ENCODE measurements at places on chromosomes 2 and 18.
A peak's percentile ranks its signal among the peaks of the same experiment; 100 is the strongest.

DNA sequence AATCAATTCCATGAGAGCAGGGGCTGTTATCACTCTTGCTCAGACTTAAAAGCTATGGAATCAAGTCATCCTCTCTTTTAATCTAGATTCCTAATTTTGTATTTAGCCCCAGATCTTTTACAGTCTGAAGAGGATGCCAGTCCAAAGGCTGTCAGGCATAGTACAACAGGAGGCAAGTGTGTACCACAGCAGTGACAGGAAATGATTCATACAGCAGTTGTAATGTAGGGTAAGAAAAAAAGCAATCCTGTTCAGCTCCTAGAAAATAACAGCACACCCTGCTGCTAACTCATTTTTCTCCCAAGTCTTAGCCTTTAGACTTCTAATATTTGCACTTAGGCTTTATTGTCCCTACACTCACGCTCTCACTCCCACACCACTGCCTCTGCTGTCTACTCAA, 127.8 kb upstream of the SYT4 start:
- no peak for DNase-seq
- no peaks in the 10 kb centered on the region for H3K36me3 ChIP-seq
- no peak overlapping the region for H3K27ac ChIP-seq
- H3K4me1 ChIP-seq, result no peaks in the 10 kb centered on the region
- no peak overlapping the region for H3K4me3 ChIP-seq
- no peaks in the 10 kb centered on the region for H3K27me3 ChIP-seq

- H3K27ac ChIP-seq, result peak overlapping the region; percentile 90
- H3K27me3 ChIP-seq, result no peaks in the 10 kb centered on the region
- peak overlapping the region; percentile 8 for H3K4me3 ChIP-seq
- H3K4me1 ChIP-seq, result peaks cover 36% of the 10 kb centered on the region
Measured at GRCh38 chr18:13223311-13224143, 5.0 kb downstream of the LDLRAD4 start.

- H3K27ac ChIP-seq, result no peak overlapping the region
- H3K36me3 ChIP-seq, result no peaks in the 10 kb centered on the region
- H3K4me1 ChIP-seq, result no peaks in the 10 kb centered on the region
- no peak for DNase-seq
- no peak overlapping the region for H3K4me3 ChIP-seq
- no peaks in the 10 kb centered on the region for H3K27me3 ChIP-seq
Measured at GRCh38 chr18:78105611-78106010, 856.0 kb downstream of the GALR1 start.

DNA sequence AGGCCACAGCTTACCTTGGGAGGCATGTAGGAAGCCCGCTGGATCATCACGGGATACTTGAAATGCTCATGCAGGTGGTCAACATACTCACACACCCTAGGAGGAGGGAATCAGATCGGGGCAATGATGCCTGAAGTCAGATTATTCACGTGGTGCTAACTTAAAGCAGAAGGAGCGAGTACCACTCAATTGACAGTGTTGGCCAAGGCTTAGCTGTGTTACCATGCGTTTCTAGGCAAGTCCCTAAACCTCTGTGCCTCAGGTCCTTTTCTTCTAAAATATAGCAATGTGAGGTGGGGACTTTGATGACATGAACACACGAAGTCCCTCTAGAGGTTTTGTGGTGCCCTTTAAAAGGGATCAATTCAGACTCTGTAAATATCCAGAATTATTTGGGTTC, 17.9 kb downstream of the TYMS start:
- H3K36me3 ChIP-seq, result peaks cover 51% of the 10 kb centered on the region
- DNase-seq, result no peak
- H3K27me3 ChIP-seq, result no peaks in the 10 kb centered on the region
- H3K4me3 ChIP-seq, result no peak overlapping the region
- H3K4me1 ChIP-seq, result no peaks in the 10 kb centered on the region

- H3K27ac ChIP-seq, result no peak overlapping the region
- no peak for DNase-seq
- H3K4me3 ChIP-seq, result no peak overlapping the region
- no peaks in the 10 kb centered on the region for H3K4me1 ChIP-seq
Measured at GRCh38 chr2:68295516-68295915, 24.2 kb downstream of the CNRIP1 start.

GRCh38 chr2:138071720-138072719, 107.7 kb downstream of the HNMT start:
- no peak overlapping the region for H3K27ac ChIP-seq
- H3K4me1 ChIP-seq, result no peaks in the 10 kb centered on the region
- no peaks in the 10 kb centered on the region for H3K36me3 ChIP-seq
- no peak overlapping the region for H3K4me3 ChIP-seq
- no peak for DNase-seq
- no peaks in the 10 kb centered on the region for H3K27me3 ChIP-seq

DNA sequence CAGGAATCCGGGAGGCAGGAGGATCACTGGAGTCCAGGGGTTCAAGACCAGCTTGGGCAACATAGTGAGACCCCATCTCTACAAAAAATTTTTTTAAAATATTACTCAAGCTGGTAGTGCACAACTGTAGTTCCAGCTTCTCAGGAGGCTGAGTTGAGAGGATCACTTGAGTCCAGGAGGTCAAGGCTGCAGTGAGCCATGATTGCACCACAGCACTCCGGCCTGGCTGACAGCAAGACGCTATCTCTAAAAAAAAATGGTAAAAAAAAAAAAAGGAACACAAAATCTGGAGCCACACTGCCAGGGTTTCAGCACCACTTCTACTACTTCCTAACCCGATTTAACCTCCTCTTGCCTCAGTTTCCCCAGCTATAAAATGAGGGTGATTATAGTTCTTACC, 57.0 kb downstream of the STEAP3 start:
- no peak for DNase-seq
- no peaks in the 10 kb centered on the region for H3K4me1 ChIP-seq
- H3K27ac ChIP-seq, result no peak overlapping the region
- H3K27me3 ChIP-seq, result no peaks in the 10 kb centered on the region

DNA sequence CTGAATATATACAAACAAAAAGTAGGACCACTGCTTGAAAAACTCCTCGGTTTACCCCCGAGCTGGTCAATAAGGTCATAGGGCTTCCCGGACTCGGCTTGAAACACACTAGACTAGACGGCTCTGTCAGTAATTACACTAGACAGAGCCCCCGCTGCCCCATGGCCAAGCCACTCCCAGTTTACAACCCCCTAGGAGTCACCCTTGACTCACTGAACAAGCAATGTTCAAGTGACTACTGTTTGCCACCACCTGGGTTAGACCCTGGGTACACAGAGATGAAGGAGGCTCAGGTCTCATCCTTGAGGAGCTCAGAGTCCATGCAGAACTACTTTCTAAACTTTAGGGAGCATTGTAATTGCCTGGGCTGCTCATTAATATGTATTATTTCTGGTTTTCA, 13.7 kb upstream of the PRELID3A start:
- no peak for DNase-seq
- H3K4me3 ChIP-seq, result no peak overlapping the region
- no peaks in the 10 kb centered on the region for H3K27me3 ChIP-seq
- no peak overlapping the region for H3K27ac ChIP-seq
